GM12891 (cell line): ENCODE measurements at places on chromosomes 4 and X.

DNA sequence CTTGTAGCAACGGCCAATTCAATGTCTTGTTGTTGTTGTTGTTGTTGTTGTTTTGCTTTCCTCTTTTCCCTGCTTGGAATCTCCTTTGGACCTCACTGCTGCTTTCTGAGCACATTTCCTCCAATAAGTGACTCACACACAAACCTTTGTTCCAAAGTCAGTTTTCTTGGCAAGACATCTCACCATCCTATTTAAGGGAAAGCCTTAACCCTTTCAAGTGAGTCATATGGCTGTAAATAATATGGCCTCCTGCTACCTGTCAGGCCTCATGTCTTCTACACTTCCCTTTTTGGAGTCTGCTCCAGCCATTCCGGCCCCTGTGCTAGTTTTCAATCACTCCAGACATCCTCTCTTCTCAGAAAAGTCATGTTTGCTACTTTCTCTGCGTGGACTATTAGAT is 79.5 kb upstream of the MAGEB10 start:
- DNase-seq = no peak

DNA sequence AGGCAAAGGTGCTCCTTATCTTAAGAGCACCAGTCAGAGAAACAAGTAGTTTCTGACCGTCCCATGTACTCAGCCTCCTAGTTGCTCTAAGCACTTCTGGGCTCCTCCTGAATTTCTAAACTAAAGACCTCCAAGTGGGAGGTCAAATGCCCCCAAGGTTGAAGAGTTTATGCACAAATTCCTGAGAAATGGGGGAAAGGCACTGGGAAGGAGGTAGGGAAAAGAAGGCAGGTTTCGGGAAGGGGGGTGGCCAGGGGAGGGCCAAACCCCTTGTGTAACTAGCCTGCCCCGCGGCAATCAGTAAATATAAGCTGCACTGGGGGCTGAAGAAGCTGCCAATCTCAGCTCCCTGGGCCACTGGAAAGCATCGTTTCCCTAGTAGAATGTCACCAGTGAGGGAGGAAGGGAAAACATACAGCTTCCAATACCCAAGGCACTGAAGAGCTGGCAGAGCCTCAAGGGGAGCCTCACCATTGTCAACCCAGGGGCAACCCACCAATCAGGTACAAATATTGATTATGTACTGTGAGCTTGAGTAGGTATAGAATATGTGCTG is 3.4 kb downstream of the FOXO4 start:
- DNase-seq = no peak

- no peak for DNase-seq
These were observed 116.2 kb downstream of the SLC2A9 start for GRCh38 chr4:9904976-9905587.

DNA sequence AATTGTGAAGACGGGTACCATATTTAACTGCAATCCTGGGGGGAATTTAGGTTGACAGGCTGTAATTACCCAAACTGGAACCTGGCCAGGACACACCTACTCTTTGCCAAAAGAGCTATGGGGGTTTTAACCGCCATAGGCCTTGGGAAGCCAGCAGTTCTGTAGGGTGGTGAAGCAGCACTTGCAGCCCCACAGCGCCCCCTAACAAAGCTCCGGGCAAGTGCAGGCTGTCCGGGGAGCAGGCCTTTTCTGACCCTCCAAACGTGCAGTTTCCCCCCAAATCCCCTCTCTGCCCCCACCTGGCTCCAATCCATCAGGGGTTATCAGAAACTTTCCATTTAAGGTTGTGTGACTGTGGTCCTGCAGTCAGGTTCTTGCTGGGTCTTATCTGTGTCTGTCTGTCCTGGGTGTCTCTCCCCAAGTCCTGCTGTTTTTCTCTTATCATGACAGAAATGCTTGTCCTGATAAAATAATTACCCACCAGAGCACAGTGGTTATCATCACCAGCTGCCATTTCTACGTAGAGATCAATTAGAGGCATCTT is 350.9 kb downstream of the MID1IP1 start:
- DNase-seq = no peak

DNA sequence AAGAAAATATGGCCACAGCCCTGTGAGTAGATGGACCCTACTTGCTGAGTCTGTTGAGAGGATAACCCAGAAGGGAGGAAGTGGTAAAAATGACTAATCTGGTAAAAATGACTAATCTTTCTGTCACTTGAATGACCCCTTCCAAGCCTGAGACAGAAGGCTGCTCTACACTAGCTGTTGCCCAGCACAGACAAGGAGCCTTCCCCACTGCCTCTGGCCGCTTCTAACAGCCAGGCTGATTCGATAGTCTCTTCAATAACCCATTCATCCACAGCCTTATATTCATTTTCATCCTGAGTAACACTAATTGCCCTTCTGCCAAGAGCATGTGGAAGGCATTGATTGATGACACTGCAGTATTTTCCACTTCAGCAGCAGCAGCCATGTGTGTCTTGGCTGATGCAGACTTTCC is 18.4 kb downstream of the MAGEB17 start:
- no peak for DNase-seq

DNA sequence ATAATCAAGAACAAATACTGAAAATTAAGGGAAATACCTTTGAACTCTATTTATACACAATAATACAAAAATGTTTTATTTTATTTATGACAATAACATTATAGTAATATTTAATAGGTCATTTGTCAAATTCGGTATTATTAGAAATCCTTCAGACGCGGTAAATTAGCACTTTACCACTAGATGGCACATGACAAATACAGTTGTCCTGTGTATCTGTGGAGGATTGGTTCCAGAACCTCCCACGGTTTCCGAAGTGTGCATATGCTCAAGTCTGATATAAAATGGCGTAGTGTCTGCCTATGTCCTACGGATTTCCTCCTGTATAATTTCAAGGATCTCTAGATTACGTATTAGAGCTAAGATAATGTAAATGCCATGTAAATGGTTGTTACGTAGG is 8.1 kb upstream of the LINC00632 start:
- DNase-seq = no peak

DNA sequence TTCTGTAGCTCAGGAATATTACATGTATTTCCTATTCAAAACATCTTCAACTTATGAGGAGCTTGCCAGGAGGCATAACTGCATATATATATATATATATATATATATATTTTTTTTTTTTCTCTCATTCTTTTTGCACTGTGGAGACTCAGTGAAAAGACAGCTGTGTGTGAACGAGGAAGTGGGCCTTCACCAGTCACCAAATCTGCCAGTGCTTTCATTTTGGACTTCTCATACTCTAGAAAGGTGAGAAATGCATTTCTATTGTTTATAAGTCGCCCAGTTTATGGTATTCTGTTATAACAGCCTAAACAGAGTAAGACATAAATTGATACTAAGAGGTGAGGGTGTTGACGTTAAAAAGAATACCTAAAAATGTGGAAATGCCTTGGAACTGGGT is 710.6 kb downstream of the TRAM1L1 start:
- no peak for DNase-seq

DNA sequence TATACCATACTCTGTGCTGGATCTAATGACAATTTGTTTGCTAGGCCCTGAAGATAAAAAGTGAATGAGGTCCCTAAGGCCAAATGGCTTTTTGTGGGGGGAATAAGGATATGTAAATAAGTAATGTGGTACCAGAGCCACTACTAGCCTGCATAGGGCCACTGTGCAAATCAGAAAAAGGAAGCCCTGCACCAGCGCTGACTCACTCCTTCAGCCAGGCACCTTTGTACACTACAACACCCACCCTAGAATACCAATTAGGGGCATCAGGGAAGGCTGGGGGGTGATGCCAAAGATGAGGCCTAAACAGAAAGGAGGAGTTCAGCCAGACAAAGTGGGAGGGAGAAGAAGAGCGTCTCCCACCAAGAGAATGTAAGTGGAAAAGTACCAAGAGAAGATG is 122.2 kb downstream of the CAMK2D start:
- DNase-seq = no peak

- no peak for DNase-seq
These were observed 1.8 kb downstream of the GPR78 start for GRCh38 chr4:8582016-8582415.

DNA sequence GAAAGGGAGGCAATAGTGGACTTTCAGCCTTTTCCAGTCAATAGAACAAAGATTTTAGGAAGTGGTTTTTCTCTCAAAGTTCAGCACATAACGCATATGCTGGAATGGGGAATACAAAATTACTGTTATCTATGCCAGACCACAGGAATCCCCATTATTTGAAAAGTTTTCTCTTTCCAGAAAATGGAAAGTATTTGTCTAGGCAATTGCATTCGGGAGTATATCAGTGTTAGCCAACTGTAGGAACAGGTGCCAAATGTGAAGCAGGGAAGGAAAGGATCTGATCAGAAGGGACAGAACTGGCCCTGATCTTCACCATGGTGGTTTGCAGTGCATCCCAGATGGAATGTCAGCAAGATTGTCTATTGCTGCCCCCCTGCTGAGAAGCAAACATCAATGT is 213.6 kb downstream of the CPE start:
- DNase-seq = no peak

DNA sequence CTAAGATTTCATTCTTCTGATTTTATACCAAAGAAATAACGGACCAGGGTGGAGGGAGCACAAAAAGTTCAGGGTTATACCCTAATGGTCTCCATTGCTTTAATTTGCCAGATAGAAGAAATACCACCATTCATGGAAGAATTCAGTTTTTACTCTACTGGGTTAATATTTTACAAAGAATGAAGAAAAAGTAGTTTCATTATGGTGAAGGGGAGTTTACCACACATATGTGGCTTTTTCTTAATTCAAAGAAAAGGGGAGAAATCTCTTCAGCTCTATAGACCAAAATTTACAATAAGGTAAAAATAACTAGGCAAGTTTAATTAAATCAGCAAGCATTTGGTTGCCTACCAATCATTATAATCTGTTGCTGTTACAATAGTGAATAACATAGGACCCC is 37.6 kb downstream of the CASK start:
- DNase-seq = no peak

GRCh38 chrX:135973025-135973547 is 702 bp downstream of the MMGT1 start:
- no peak for DNase-seq

DNA sequence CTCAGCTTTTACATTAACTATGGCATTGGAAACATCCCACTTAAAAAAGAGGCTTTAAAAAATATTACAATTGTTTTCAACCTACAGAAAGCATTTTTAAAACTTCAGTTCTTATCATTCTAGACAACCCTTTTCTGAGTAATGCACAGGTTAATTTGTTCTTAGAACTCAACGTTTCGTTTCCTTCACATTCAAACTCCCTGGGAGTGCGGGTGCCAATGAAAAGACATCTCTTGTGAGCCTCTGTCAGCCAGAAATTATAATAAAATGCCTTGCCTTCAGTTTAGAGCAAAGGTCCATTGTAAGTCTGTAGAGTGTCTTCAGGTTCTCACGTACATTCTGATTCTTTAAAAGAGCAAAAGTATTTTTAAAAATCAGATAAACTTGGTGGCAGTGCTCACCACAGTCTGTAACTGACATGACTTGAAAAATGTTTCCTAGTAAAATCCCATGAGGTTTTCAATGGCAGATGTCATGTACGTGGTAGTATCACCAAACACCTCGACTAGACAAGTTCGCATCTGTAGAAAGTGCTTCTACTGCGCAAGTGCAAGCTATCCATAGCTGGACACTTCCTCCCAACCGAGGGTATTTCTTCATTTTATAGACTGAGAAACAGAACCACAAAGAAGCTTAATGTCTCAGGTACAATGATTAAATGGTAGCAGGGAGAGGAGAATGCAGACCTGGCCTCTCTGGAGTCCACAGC is 65.8 kb downstream of the HAUS3 start:
- DNase-seq = no peak

DNA sequence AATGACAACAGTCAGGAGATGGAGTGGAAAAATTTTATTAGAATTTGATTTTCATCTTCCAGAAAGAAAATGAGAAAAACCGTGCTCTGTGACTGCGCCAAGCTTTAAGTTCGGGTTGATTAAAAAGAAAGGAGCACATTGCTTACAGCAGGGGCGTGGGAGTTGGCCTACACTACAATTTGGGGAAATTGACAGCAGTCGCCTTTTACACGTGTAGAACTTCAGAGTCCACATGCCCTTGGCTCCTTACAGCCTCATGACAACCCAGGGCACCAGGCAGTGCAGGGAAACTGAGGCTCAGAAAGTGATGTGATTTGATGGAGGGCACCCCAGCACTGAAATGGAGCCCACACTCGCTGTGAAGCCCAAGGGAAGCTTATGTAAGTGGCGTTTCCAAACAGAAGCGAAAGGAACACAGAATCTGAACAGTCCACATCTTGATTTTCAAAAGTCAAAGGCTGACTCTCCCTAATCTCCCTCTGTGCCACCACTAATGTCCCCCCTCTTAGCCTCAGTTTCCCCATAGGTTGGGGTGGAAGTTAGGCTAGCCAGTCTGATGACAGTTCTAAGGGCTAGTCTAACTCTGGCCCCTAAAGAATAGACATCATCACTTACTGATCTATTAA is 5.5 kb downstream of the PPP2R2C start:
- DNase-seq = no peak

GRCh38 chr4:71417150-71417549 is 78.3 kb downstream of the SLC4A4 start:
- DNase-seq = no peak

DNA sequence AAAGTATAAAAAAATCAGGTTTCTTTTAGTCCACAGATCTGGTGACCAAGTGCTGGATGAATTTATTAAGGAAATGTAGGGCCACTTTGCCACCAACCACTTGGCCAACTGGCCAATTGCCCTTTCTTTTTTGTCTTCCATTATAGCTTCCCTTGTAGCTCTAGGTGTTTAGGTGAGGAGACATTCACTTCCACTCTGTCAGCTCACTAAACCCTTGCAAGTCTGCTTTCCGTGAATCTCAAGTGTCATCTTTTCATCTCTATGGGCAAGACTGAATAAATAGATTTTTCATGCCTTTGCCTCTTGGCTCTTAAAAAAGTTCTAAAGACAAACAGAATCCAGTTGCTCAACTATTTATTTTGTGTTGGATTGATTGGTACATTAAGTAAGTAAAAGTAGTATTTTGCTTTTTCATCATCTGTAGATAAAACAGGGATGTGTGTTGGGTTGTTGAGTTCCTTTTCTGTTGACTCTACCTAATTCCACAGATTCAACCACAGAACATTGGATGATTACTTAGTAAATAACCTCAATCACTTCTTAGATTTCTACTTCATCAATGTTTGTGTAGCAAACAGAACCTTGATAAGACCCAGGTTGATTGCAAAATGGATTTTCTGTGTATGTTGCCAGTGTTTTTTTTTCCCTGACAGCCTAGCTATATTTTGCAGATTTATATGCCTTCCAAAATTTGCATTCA is 68.1 kb upstream of the GRXCR1 start:
- no peak for DNase-seq

GRCh38 chr4:23368081-23368697 is 521.7 kb downstream of the PPARGC1A start:
- no peak for DNase-seq
